ENCODE measurements at places on chromosomes 12 and 14.

DNA sequence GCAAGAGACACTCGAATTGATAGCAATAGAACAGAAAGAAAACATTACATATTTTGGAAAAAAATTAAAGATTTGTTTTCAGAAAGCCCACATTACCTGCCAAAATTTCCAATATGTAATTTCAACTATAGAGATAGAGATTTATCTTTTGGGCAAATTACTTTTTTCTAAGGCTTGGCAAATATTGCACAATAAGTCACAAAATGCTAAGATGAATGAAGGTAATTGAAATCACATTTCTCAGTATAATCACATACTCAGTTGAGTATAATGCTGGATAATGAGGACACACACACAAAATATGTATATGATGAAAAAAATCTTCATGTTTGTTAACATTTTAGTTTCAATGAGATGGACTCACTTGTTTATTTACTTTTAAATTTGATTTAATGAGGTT, 189.2 kb upstream of the STXBP6 start:
- no peak for DNase-seq

- no peak for DNase-seq
Measured at GRCh38 chr12:54998958-54999510, 14.5 kb upstream of the TESPA1 start.

GRCh38 chr12:111616177-111616623, 17.1 kb upstream of the ATXN2 start:
- no peak for DNase-seq

- no peak for DNase-seq
Measured at GRCh38 chr12:123032736-123033391, 52.4 kb downstream of the ARL6IP4 start.

DNA sequence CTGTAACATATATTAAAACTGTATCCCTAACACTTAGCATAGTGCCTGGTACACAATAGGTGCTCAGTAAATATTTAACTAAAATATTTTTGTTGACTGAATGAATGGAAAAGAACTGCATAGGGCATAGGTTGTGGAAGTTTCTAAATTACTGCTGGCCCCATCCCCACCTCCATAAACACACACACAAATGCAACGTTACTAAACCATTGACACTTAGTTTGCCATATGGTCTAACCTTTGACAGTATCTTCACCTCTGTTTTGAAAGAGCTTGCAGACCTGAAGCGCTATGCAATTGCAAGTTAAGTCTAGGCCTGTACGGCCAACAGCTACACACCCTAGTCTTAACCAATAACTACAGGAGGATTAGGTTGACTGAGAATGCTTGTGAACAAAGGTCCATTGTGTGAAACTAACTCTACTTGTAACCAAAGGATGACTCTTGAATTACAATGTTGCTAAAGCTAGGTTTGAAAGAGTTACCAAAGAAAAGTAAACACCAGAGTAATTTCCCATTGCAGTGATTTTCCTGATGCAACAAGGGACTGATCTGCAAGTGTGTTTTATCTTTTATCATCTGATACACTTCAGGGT, 924 bp upstream of the MANSC1 start:
- no peak for DNase-seq

DNA sequence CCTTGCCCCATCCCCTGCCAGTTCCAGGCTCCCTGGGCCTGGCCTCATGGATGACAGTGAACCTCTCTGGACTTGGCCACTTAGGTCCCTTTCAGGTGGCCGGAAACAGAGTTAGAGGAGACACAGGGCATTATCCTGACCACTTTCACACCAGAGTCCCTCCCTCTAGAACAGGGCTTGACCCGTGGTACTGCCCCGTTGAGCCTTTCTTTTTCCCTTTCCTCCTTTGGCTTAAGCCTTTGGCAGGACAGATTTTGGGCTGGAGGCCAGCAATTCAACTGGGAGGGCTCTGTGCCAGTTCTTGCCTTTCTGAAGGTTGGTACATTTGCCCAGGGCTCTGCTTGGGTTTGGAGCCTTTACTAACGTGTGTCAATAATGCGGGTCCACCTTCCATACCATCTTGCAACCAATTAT, 22.8 kb downstream of the TPCN1 start:
- no peak for DNase-seq

- no peak for DNase-seq
Measured at GRCh38 chr12:55765736-55766290, 22.9 kb downstream of the GDF11 start.

- no peak for DNase-seq
Measured at GRCh38 chr12:58596381-58596780, 323.9 kb downstream of the LRIG3 start.

- DNase-seq = no peak
Measured at GRCh38 chr14:41666301-41666700, 59.6 kb downstream of the LRFN5 start.

DNA sequence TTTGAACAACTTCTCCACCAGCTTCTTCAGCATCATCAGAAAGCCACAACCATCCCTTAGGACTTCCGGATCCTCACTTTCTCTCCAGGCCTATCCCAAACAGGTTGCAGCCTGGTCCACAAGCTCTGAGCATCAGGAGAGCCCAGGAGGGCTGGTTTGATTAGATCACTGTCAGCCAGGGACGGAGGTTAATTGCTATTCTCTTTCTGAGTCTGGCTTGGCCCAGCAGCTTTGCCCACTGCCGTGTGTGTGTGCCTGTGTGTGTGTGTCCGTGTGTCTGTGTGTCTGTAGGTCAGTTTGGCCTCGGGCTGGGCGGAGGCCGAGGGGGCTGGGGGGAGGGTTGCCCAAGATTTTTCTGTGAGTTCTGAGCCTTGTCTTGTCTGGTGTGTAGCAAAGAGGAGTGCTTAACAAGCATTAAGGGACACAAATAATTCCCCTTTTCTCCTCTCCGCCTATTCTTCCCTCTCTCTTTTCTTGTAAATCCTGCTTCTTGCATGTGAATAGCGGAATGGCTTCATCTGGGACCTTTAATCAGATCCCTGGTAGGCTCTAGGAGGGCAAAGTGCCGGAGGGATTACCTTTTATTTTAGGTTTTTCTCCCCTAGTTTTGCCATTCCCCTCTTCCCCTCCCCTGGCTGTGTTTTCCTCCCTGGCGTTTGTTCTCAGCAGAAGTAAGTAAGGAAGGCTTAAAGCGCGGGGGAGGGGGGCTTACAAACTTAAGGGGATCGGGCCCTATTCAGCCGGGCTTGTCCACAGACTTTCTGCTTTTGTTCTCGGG, 138.2 kb upstream of the LHX5 start:
- DNase-seq = no peak

DNA sequence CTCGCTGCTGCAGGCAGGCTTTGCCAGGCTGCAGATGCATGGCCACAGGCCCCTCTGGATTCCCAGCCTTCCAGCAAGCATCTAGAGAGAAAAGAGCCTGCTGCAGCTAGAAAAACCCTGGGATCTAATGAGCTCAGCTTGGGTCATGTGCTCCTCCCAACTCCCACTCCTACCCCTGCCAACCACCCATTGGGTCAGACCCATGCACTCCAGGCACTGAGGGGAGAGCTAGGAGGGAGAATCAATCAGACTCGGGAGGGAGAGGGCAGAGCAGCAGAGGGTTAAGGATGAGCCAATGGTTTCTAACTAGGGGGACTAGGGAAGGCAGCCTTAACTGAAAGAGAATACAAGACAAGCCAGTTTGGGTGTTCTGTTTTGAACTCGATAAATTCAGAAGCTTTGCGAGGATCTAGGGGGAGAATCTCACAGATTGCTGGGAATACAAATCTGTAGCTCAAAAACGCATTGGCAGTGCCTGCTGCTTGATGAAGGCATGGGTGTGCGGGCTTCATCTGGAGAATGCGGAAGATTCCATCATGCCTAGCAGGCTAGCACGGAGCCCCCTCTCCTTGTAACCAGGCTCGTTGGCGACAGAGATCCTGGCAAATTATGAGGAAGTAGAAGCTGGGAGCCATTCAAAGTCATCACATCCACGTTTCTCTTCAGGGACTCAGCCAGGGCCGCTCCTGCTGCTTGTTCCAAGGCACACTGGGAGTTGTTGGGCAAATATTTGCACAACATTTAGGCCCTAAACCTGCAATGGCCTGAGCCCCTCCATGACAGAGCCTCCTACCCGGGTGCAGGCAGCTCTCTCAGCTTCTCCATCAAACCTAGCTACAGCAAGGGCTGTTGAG, 56.4 kb downstream of the VCPKMT start:
- DNase-seq = no peak

- DNase-seq = no peak
Measured at GRCh38 chr12:12008232-12008850, 62.4 kb upstream of the BCL2L14 start.

GRCh38 chr14:61644834-61645233, 50.5 kb upstream of the HIF1A start:
- DNase-seq = peak; percentile 21

GRCh38 chr14:65360144-65360784, 52.3 kb upstream of the FUT8 start:
- no peak for DNase-seq

GRCh38 chr14:91036741-91037469, 23.5 kb downstream of the RPS6KA5 start:
- DNase-seq = no peak

DNA sequence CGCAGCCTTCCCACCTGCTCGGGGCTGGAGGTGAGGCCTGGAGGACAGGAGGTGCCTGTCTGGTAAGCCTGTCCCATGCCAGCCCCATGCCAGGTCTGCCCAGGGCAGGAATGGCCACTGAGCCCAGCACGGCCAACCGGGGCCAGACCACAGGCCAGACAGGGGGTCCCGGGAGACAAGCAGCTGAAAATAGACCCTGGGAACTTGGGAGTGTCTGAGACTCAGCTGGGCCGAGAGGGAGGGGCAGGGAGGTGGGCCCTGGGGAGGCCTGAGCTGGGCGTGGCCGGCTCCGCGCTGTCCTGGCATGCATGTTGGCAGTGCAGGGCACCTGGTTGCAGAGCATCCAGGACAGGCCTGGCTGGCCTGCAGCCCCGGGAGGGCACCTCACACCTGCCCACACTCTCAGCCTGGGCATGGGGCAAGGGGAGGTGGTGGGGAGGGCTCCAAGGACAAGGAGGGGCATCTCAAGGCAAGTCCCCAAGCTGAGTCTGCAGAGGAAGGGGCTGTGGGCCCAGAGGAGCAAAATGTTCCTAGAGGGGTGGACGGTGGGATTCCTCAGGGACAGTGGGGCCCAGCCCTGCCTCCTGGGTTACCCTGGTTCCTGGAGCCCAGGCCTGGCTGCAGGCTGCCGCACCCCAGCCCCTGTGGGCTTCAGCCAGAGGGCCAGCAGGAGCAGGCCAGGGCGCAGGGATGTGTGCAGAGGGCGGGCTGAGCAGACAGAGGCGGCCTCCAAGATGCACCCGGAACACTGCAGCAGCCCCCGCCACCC, 3.2 kb upstream of the CRIP1 start:
- DNase-seq = peak; percentile 36

- no peak for DNase-seq
Measured at GRCh38 chr12:388012-388411, 1.1 kb downstream of the KDM5A start.

DNA sequence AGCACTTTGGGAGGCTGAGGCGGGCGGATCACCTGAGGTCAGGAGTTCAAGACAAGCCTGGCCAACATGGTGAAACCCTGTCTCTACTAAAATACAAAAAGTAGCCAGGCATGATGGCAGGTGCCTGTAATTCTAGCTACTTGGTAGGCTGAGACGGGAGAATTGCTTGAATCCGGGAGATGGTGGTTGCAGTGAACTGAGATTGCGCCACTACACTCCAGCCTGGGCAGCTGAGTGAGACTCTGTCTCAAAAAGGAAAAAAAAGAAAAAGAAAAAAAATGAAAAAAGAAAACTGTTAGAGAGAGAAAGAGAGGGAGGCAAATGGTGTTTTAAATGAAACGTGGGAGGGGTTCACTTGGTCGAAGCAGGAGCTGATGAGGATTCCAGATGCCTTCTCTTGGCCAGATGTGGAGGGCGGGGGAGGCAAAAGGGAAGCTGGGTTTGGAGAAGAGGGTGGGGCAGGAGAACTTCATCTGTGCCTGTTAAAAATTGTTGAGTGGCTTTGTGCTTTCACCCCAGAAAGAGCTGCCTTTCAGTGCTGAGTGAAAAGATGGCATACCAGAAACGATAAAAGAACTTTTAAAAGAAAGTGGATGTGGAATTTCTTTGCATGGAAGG, 1.1 kb downstream of the EMP1 start:
- no peak for DNase-seq

- no peak for DNase-seq
Measured at GRCh38 chr12:62284749-62285148, 24.5 kb downstream of the USP15 start.

DNA sequence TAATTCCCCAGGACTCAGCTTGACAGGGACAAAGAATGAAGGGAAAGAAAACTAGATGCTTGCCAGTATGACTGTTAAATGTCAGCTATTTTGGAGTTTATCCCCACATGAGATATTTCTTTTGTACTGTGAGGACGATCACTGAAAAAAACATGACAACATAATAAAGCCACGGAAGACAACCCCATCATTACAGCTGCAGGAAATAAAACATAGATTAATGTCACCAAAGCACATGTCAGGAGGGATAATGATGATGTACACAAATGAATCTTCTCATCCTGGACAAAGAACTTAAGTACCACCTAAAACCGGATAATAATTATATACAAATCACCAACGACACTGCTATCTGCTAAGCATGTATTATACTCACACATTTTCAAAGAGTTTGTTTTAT, 84.6 kb upstream of the GRIP1 start:
- DNase-seq = no peak

GRCh38 chr12:128685903-128686475, 137.8 kb downstream of the SLC15A4 start:
- no peak for DNase-seq

DNA sequence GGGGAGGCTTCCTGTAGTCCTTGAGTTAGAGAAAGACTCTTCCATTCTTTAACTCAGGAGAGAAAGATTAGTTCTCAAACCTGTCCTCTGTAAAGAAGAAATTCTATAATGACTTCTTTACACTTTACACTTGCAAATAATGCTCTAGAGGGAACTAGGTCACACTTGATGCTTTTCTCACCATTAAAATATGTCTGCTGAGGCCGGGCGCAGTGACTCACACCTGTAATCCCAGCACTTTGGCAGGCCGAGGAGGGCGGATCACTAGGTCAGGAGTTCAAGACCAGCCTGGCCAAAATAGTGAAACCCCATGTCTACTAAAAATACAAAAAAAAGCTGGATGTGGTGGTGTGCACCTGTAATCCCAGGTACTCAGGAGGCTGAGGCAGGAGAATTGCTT, 6.3 kb downstream of the NTN4 start:
- no peak for DNase-seq

DNA sequence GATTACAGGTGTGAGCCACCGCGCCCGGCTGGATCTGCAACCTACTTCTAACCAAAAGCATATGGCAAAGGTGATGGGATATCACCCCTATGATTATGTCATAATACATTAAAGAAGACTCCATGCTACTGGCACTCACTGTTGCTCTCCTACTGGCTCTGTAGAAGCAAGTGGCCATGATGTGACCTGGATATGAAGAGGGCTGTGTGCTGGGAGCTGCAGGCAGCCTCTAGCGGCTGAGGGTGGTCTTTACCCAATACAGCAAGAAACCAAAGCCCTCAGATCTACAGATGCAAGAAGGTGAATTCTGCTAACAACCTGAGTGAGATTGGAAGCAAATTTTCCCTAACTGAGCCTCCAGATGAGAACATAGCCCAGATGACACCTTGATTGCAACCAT, 34.2 kb upstream of the TRIM9 start:
- DNase-seq = no peak
